ENCODE measurements at places on chromosomes 4 and X.

DNA sequence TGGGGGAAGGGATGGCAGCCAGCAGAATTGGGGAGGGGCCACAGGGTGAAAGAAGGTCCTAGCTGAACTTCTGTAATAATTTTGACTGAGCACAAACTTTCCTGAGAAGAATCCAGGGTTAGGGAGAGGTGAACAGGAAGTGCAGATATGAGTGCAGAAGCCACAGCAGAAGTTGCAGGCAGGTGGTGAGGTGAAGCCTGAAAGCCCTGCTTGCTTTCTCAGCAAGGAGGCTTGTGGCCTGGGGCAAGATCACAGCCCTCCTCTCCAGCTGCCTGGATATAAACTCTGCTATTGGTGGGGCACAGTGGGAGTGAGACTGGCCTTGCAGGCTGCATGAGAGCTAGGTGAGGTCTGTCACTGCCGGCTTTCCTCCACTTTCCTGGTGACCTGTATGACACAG is 44.1 kb upstream of the UPRT start:
- DNase-seq = no peak

DNA sequence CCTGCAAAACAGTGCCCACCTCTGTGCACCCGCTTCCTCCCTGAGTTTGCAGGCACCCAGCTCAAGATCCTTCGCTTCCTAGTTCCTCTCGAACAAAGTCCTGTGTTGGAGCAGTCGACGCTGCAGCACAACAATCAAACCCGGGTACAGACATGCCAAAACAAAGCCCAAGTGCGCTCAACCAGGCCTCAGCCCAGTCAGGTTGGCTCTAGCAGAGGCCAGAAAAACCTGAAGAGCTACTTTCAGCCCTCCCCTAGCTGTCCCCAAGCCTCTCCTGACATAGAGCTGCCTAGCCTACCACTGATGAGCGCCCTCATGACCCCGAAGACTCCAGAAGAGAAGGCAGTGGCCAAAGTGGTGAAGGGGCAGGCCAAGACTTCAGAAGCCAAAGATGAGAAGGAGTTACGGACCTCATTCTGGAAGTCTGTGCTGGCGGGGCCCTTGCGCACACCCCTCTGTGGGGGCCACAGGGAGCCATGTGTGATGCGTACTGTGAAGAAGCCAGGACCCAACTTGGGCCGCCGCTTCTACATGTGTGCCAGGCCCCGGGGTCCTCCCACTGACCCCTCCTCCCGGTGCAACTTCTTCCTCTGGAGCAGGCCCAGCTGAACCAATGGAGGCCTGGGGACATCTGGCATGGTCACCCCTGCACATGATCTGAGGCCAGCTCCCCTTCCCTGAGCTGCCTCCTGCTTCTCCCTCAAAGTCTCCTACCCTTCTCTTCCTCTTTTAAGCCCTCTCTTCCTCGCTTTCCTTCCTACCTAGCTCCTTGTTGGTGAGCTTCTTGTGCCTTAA is 6.9 kb downstream of the APEX2 start:
- no peak for DNase-seq

DNA sequence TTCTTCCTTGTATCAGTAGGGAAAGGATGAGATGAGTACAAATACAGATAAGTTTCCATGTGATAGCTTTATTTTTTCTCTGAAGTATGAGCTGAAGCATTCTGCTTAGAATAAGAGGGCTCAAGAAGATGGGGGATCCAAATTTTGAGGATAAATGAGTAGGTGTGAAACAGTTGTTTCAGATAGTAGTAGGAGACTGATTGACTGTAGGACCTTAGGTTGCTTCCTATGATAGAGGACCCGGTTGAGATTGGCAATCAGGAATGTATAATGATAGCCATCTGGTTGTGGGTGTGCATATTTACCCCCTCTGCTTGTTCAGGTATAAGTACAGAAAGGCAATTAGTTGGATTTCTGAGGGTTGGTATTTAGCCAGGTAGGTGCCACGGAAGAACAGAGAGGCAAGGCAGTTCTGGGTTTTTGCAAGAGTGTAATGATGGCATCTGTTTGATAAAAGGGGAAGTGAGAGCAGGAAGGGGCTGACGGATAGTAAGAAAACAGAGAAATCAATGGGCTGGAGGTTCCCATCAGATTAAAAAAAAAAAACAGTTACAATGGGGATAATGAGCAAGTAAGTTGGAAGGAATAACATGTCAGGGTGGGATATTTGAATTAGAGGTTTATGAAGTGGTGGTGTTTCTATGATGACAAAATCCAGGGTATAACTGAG is 13.7 kb downstream of the OCRL start:
- no peak for DNase-seq

GRCh38 chr4:150960818-150961217 is 54.3 kb downstream of the LRBA start:
- peak; percentile 36 for DNase-seq

- no peak for DNase-seq
Measured at GRCh38 chr4:152935143-152935542, 980 bp upstream of the FHDC1 start.

DNA sequence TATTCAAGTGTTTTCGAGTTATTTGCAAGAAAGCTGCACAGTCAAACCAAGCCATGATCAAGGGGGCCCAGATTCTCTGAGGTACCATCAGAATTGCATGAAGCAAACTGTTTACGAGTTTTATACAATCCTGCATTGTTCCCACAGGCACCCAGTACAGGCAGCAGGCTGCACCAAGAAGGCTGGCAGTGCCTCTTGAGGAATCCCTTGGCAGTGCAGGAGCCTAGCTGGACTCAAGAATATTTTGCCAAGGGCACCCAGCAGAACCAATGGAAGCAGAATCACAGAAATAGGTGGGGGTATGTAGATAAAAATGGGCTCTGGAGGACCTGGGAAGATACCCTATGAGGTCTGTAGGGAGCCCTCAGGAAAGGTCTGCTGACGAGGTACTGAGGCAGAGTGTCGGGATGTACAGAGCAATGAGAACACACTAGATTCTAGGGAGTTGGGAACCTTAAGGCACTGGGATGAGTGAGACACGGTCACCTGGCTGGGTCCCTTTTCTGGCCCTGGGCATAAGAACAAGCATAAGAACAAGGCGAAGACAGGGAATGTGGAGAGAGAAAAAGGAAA is 2.5 kb upstream of the PLP1 start:
- DNase-seq = no peak

DNA sequence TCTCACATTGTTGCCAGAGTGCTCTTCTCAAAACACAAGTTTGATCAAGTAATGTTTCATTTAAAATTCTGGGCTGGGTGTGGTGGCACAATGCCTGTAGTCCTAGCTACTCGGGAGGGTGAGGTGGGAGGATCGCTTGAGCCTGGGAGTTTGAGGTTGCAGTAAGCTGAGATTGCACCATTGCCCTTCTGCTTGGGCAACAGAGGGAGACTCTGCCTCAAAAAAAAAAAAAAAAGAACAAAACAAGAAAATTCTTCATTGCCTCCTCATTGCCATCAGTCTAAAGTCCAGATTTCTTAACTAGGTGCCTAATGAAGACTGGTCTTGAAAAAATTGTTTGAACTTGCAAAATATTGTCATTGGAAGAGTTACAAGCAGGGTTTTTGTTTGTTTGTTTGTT is 120.1 kb downstream of the MFAP3L start:
- no peak for DNase-seq

- DNase-seq = no peak
Measured at GRCh38 chr4:106299977-106300376, 16.0 kb downstream of the TBCK start.

GRCh38 chr4:32519060-32519459 is 1798.9 kb downstream of the PCDH7 start:
- no peak for DNase-seq

- DNase-seq = no peak
Measured at GRCh38 chr4:151677193-151677592, 83.6 kb downstream of the GATB start.

GRCh38 chr4:156763511-156763910 is 208.1 kb downstream of the PDGFC start:
- no peak for DNase-seq

DNA sequence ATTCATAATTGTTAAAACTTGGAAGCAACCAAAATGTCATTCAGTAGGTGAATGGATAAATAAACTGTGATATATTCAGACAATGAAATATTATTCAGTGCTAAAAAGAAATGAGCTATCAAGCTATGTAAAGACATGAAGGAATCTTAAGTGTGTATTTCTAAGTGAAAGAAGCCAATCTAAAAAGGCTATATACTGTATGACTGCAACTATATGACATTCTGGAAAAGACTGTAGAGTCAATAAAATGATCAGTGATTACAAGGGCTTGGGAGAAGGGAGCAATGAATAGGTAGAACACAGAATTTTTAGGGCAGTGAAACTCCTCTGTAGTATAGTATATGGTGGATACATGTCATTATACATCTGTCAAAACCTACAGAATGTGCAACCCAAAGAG is 139.9 kb downstream of the FRYL start:
- DNase-seq = no peak

DNA sequence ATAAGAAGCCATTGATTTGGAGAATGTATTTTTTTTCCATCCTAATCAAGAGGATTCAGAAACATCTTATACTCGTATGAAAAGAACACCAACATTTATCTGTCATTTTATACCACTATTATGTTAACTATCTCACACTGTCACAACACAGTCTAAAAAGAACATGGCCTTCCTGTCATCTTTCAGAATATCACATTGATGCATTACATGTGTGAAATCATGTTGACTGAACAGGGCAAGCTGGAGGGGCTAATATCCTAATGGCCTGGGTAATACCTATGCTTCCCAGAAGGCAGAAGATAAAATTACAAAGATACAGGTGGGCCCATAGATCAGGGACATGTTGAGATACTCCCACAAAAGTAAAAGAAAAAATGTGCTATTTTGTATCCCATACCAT is 611.7 kb downstream of the STIM2 start:
- no peak for DNase-seq

- no peak for DNase-seq
Measured at GRCh38 chr4:148094149-148094548, 348.1 kb downstream of the NR3C2 start.

GRCh38 chr4:183306811-183307210 is 13.3 kb downstream of the CLDN22 start:
- DNase-seq = no peak

DNA sequence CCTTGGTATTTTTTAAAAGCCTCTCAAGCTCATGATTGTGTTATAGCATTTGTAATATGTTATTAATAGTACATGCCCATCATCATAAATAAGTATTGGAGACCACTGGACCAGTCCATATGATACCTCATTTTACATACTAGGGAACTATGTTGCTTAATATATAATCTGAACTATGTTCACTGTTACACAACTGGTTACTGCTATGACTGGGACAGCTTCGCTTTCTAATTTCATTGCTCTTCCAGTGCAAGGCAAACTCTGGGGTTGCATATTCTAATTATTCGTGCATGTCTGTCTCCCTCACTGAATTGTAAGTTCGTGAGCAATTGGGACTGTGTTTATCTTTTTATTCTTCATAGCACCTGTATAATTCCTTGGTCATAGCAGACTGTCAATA is 330.5 kb downstream of the RAPGEF2 start:
- no peak for DNase-seq

GRCh38 chr4:66562276-66562806 is 892.1 kb upstream of the EPHA5 start:
- DNase-seq = no peak

GRCh38 chrX:48785186-48785539 is 1.2 kb upstream of the GATA1 start:
- no peak for DNase-seq

DNA sequence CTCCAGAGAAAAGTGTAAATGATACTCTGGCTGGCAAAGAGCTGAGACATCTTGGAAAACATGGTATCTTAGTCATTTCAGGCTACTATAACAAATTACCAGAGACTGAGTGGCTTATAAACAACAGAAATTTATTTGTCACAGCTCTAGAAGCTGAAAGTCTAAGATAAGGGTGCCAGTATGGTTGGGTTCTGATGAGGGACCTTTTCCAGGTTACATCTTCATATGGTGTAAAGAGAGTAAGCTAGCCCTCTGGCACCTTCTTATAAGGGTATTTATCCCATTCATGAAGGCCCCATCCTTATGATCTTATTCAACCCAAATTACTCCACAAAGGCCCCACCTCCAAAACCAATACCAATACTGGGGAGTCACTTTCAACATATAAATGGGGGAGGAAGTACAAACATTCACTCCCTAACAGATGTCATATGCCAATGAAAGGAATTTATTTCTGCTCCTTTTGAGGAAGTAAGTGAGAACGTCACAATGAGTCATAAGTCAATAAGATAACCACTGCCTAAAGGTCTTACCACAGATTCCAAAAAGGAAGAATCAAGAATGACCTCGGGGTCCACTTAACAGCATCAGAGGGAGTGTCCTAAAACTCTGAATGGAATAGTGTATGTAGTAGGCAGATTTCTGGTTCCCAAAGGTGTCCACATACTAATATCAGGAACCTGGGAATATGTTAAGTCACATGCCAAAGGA is 246.6 kb downstream of the OPHN1 start:
- no peak for DNase-seq

DNA sequence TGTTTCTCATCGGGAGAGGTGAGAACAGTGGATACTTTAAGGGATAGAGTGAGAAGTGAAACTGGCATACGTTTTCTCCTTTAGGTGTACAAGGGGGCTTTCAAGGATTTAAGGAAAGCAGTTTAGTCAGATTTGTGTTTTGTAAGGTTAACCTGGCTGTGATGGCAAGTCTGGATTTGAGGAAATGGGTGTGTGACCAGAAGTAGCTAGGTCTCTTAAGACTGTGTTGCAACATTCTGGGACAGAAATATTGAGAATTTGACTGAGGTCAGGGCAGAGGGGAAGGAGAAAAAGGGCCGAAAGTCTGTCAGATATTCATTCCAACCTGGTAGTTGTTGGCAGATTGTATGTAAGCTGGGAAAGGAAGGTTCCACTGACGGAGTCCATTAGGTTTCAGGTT is 10.4 kb upstream of the GABRE start:
- DNase-seq = no peak

GRCh38 chrX:150450519-150451177 is 87.5 kb downstream of the MAMLD1 start:
- DNase-seq = no peak

DNA sequence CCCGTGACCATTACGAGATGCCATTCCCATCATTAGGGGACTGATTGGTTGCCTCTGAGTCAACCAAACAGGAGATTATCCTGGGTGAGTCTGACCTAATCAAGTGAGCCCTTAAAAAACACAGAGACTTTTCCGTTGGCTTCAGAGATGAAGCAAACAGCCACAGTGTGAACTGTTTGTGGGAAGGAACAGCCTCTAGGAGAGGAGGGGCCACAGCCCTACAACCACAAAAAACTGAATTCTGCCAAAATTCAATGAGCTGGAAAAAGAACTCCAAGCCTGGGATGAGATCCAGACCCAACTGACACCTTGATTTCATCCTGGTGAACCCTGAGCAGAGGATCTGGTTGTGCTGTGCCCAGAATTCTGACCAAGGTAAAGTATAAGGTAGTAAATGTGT is 31.3 kb upstream of the TBL1X start:
- no peak for DNase-seq

All from activated CD4-positive, alpha-beta T cell treated with anti-CD3 and anti-CD28 coated beads for 24 hours (primary cell).